ENCODE measurements at places on chromosomes 4 and X.

- no peak for DNase-seq
Observed at GRCh38 chrX:10549280-10549679, 71.1 kb downstream of the MID1 start.

GRCh38 chr4:94447754-94448411 is 3.9 kb upstream of the PDLIM5 start:
- no peak for DNase-seq

- DNase-seq, result no peak
Observed at GRCh38 chr4:31408121-31408520, 688.0 kb downstream of the PCDH7 start.

DNA sequence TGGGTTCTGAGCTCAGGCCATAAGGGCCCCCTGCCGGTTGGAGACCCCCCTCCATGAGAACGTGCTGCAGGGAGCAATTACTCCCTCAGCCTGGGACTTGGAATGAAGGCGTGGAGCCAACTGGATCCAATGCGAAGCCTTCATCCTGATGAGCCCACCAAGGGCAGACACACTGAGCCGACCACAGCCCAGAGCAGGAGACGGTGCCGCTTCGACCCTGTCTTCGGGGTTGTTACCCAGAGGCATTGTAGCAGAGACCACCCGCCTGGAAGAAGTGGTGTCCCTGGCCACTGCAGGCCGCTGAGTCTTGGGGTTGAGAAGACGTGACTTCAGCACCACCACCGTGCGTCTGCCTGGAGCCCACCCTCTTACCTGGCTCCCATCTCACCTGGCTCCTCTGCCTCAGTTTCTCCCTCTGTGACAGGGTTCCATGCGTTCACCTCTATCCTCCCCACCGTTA is 7.0 kb upstream of the NKX1-1 start:
- DNase-seq, result no peak

DNA sequence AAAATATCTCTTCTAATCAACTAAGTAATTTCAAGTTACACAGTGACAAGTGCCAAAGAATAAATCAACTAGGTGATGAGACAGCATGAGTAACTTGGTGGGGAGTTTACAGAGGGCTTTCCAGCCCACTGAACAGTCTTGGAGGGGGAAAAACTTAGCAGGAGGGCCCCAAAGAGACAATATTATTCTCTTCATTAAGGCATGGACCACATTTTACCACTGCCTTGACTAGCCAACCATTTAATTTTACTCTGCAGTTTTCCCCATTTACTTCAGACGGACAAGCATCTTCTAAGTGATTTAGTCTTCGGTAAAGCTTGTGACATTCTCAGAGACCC is 25.3 kb upstream of the GATB start:
- no peak for DNase-seq

GRCh38 chr4:6446130-6446482 is 26.3 kb downstream of the PPP2R2C start:
- no peak for DNase-seq

GRCh38 chr4:165966833-165967232 is 93.8 kb downstream of the TLL1 start:
- no peak for DNase-seq

- DNase-seq, result no peak
Observed at GRCh38 chr4:112818594-112818965, 181.6 kb downstream of the LARP7 start.

- no peak for DNase-seq
Observed at GRCh38 chr4:81884986-81885385, 413.3 kb upstream of the RASGEF1B start.

DNA sequence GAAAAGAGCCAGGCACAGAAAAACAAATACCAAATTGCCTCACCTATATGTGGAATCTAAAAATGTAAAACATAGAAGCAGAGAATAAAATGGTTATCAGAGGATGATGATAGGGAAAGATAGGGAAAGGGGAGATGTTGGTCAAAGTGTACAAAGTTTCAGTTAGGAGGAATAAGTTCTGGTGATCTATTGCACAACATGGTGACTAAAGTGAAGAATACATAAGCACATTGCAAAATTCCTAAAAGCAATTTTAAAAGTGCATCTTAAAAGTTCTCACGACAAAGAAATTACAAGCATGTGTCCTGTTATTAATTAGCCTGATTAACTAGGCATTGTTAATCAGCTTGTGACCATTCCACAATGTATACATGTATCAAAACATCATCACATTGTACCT is 136.0 kb downstream of the GABRG1 start:
- DNase-seq, result no peak

- no peak for DNase-seq
Observed at GRCh38 chr4:77022560-77023179, 53.1 kb downstream of the CCNI start.

GRCh38 chr4:105520819-105521790 is 31.3 kb upstream of the ARHGEF38 start:
- DNase-seq, result no peak

GRCh38 chr4:1336088-1336491 is 10.9 kb upstream of the UVSSA start:
- DNase-seq, result no peak

DNA sequence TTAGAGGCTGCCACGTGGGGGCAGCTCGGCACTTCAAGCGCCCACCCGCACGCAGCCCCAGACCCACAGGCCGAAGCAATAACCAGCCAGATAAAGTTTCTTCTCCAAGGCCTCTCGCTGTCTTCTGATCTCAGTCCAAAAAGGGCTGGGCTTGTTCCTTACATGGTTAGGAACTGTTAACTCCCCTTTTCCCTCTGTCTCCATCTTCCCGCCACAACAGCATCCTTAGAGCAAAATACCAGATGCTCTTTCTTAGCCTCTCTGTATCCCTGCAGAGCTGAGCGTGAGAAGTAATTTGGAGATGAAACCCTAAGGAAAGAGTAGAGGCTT is 23.4 kb upstream of the KIAA1210 start:
- no peak for DNase-seq

DNA sequence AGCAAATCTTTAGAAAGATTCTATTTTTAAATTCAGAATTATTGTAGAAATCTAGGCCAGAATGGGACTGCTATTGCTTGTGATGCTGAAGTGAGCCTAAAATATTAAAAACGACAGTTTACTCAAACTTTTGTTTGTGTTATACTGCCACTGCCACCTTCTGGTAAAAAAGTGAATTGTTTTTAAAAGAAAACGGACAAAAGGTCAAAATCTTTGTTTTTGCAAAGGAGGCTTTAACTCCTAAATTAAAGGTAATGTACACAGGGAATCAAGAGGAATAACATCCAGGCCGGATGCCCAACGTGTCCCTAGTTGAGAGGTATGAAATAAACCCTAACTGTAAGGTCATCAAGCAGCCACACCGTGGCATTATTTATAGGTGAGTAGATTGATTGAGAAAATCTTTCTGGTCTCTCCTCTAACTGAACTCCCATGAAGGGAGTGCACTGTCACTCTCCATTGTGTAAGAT is 338.3 kb upstream of the GALNT7 start:
- DNase-seq, result no peak

DNA sequence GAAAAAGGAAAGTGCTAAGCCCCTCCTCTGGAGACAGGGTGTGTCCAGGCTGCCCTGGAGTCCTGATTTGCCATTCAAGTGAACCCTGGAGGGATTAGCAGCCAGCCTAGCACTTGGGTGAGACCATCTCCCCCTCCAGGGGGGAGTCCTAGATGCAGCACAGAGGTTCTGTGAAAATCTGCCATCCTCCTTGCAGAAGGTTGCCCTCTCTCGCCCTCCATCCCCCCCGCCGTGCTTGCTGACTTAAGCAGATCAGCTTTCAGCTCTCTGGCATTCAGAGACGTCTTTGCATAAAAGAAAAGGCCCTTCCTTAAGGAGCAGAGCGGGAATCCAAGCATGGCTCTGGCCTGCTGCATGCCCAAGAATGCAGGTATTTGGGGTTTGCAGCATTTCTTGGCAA is 102.1 kb upstream of the SCML1 start:
- DNase-seq, result no peak

GRCh38 chrX:123339221-123339905 is 155.3 kb downstream of the GRIA3 start:
- no peak for DNase-seq
